ENCODE measurements at places on chromosomes 6 and 20.

DNA sequence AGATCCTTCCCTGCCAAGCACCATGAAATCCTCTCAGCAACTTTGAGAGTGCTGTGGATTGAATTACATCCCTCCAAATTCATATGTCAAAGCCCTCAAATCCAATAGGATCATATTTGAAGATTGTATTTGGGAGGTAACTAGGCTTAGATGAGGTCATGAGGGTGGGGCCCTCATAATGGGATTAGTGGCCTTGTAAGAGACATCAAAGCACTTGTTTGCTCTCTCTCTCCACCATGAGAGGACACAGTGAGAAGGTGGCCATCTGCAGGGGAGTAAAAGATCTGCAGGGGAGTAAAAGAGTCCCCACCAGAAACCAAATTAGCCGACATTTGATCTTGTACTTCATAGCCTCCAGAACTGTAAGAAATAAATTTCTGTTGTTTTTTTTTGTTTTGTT is 298.2 kb downstream of the SAMD5 start:
- DNase-seq, result no peak

DNA sequence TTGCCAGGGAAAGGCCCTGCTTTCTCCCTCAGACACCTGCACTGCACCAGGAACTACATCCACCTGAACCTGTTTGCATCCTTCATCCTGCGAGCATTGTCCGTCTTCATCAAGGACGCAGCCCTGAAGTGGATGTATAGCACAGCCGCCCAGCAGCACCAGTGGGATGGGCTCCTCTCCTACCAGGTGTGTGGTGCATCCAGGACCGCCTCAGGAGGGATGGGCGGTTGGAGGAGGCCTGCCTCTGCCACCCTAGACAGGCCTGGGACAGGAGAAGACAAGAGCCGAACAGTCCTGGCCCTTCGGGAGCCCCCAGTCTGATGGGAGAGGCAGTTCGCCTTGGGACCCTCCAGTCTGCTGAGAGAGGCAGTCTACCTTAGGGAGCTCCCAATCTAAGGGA is 24.2 kb downstream of the GLP1R start:
- no peak for DNase-seq

GRCh38 chr6:83176246-83176645 is 16.8 kb downstream of the PGM3 start:
- no peak for DNase-seq

GRCh38 chr20:62212299-62212698 is 7.8 kb downstream of the HRH3 start:
- no peak for DNase-seq

DNA sequence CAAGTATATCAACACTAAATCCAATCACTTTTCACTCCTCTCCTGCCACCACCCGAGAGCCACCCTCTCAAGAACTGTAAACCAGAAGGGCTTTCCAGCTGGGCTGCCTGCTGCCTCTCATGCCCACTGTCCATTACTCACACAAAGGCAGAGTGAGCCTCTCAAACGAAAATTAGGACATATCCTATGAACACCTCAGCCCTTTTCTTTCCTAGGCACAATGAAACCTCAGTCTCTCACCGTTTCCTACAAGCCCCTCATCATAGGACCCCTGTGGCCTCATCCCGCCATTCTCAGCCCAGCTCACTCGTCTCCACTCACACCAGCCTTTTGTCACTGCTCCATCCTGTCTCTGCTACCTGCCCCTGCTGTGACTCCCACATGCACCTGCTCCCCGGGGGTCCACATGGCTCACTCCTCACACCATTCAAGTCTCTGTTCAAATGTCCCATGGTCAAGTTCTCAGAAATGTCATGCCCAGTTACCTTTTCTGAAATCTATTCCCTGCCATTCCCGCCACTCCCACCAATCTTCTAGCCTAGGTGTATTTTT is 7.4 kb downstream of the HLA-F start:
- no peak for DNase-seq

DNA sequence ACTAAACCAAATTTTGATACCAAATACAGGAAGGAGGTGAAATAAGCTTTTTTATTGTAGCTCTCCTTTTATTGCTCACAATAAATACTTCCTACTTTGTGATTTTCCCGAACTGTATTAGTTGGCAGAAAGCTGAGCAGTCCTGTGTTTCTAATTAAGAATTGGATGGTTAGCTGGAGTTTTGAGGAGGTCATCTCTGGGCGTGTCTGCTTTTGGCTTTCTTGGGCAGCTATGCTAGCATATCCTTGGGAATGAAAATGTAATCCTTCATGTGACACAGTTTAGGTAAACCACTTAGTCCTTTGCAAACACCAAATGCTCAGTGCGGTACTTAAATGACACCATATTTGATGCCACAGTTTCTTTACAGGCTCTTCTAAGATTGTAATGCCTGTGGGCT is 67.5 kb downstream of the MTHFD1L start:
- no peak for DNase-seq

GRCh38 chr20:41609474-41609873 is 8.7 kb downstream of the CHD6 start:
- DNase-seq, result no peak

DNA sequence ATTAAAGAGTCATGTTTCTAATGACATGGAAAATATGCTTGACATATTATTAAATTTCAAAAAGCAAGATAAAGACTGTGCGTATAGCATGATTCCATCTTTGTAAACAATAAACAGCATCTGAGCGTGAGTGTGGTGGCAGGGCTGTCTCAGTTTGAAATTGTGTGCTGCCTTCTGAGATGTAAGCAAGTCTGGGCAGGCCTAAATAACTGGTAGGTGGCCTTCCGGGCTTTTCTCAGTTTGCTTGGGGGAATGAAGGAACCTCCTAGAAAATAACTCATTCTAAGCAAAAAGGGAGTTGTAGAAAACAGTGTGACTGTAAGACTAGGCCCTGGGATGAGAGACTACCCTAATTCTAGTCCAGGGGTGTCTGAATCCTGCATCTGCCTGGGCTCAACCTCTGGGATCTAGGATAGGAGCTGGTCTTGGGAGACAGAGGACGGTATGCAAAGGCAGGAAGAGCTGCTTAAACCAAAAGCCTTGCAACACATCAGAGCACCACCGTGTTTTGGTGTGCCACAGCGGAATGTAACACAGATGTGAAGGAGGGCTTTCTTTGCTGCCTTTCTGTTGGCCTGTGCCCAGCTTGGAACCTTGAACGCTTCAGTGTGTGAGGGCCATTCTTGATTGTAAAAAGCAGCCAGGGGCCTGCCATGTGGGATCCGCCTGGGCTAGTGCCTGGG is 63.5 kb upstream of the L3MBTL3 start:
- no peak for DNase-seq

- no peak for DNase-seq
Measured at GRCh38 chr6:76852776-76853175, 610.5 kb downstream of the HTR1B start.

- DNase-seq, result no peak
Measured at GRCh38 chr20:62533591-62534495, 58.0 kb upstream of the GATA5 start.

GRCh38 chr20:58585753-58586540 is 65.1 kb upstream of the STX16 start:
- DNase-seq, result no peak

GRCh38 chr6:170038251-170038650 is 252.6 kb downstream of the DLL1 start:
- DNase-seq, result no peak

DNA sequence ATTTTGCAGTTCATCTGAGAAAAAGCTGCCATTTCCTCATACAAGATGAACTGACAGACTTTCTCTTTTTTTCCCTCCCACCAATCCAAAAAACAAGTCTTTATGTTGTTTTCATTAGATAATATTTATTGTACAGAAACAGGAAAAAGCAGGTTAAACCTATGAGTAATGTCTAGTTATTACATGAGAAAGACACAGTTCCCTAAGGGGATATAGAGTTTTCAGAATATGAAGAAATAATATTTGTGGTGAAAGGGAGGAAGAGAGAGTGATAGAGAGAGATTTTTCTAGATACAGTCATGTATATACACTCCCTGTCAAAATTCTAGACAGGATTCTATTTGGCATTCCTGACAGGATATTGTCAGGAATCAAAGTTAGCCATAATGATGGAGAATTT is 392.4 kb downstream of the BMP2 start:
- DNase-seq, result no peak

DNA sequence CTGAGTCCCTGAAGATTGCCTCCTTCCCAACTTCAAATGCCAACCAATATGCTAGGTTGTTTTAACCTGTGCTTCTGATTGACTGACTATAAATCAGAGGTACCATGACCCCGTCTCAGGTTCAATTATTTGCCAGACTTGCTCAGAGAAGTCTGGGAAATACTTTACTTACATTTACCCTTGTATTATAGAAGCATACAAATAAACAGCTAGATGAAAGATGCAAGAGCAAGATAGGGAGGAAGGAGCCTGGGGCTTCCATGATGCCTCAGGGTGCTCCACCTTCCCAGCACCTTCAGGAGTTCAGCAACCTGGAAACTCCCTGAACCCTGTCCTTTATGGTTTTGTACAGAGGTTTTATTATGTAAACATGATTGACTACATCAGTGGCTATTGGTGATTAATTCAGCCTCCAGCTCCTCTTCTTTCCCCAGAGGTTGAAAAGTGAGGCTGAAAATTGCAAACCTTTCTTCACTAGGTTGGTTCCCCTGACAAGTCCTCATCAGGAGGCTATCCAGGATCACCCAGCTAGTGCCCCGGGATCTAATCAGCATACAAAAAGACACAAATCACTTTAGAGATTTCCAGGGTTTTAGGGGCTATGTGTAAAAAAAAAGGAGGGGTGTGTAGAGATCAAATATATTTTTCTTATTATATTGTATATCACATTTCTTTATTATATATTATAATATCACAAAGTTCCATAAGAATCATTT is 547.7 kb downstream of the EPM2A start:
- DNase-seq, result no peak

- peak; percentile 22 for DNase-seq
Measured at GRCh38 chr6:14241255-14242070, 123.9 kb downstream of the CD83 start.

DNA sequence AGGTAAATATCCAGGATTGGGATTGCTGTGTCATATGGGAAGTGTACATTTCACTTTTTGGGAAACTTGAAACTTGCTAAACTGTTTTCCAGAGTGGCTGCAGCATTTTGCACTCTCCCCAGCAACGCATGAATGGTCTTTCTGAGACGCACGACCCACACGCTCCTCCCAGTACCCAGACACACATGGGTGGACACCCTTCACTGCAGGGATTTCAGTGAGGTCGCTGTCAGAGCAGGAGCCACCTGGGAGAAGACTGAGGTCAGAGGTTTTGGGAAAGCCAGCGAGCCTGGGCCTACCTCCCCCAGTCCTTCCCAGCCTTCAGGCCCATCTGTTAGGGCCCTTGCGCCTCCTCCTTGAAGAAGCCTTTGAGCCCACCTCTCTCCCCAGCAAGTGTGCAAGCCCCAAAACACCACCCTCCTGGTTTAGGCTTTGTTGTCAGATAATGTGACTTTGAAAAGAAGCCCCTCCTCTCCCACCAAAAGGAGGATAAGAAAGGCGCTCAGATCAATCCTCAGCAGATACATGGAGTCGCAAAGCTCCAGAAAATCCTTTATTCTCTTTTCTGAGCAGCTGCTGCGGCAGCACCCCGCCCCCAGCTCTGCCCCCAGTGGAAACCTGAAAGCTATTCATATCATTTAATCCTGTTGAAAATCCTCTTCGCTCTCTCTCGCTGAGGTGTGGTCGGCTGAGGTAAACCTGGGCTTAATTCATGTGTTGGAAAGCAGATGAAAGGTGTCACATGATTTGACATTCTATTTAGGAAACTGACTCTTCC is 12.7 kb upstream of the JAG1 start:
- peak; percentile 63 for DNase-seq

- no peak for DNase-seq
Measured at GRCh38 chr6:70351461-70351860, 48.6 kb upstream of the COL9A1 start.

- peak; percentile 48 for DNase-seq
Measured at GRCh38 chr6:107361753-107362604, 97.4 kb downstream of the PDSS2 start.

DNA sequence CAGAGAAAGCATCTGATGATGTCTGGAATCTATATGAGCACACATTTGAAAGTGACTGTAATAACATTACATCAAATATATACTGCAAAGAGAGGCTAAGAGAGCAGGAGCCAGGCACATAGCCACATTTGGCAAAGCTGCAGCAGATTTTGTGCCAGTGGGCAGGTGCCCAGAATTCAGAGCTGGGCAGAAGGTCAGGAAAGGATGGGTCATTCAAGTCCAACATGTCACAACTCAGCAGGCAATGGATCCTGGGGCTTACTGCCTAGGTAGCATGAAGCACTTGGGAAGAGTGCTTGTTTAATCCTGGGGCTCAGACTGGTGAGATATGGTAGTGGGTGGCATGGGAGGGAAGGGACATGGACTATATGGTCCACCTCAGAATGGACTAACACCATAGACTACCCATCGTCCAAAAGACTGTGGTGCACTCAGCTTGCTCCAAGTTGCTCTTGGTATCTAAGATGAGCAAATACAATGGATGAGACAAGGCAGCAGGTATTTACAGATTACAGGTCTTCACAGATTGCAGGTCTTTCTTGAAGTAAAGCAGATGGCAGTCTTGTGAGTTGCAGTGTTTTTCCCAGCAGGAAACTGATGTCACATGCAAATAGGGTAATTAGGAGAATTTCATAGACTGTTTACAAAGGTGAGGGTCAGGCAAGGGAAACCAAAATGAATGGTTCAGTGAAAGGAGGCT is 31.2 kb upstream of the SHLD1 start:
- DNase-seq, result no peak

DNA sequence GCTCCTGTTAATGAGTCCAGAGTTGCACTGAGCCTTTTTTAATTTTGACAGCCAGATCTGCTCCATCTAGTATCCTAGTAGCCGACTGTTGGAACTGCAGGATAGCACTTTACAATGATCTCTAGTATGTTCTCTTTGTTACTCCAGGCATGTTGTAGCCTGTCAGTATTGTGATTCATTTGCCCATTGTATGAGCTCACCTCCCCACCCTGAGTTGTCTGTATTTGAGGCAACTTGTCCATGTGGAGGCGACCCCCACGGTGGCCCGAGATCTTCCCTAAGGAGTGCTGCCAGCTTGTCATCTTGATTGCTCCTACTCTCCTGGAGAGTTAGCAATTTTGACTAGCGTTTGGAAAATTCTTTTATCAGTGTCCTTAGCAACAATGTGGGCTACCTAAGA is 67.2 kb downstream of the DHX35 start:
- no peak for DNase-seq

- no peak for DNase-seq
Measured at GRCh38 chr6:36834576-36835341, 4.5 kb downstream of the CPNE5 start.

DNA sequence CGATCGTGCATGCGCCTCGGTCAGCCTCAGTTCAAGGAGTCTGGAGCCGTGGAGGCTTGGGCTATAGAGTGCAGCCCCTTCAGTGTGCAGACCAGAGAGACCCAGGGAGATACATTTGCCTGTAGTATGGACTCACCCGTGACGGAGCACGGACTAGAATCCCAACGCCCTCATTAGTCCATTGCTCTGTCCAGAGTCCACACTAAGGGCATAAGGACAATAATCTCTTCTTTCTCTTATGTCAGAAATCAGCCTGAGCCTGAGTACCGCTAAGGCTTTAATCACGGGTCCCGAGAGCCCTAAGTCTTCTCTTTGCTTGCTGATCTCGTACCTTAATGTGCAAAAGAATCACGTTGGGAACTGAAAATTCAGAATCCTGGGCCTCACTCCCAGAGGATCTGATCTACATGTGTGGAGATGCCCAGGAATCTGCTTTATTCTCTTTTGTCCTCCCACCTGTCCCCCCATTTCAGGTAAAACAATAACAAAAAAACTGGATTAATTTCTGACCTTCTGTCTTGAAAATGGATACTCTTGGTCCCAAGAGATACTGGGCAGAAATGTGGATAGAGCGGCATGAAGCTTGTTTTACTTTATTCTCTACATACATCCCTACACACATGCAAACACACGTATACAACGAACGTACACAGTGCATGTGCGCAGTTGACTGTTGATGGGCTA is 671 bp downstream of the BPHL start:
- no peak for DNase-seq

All from ecto neural progenitor cell (in vitro differentiated cells).